HepG2 (cell line): ENCODE measurements at places on chromosomes 4 and X. TPM values are rescaled to one million over a fixed set of nuclear protein-coding genes. Genes with fewer than 3 reads are reported as not detected.

MFAP3L gene
- 3.6 and 3.7 TPM in 2 replicates for total RNA-seq

TMEM271 gene
- total RNA-seq = not detected in 2 replicates

TACC3 gene
- 21.2 and 35.4 TPM in 2 replicates for total RNA-seq

KLHL34 gene
- total RNA-seq = not detected in 2 replicates

LNX1 gene
- 0.49 and 0.62 TPM in 2 replicates for total RNA-seq

UBQLN2 gene
- total RNA-seq = 4.1 and 6.9 TPM in 2 replicates
